ENCODE measurements at places on chromosomes 1 and 21.

DNA sequence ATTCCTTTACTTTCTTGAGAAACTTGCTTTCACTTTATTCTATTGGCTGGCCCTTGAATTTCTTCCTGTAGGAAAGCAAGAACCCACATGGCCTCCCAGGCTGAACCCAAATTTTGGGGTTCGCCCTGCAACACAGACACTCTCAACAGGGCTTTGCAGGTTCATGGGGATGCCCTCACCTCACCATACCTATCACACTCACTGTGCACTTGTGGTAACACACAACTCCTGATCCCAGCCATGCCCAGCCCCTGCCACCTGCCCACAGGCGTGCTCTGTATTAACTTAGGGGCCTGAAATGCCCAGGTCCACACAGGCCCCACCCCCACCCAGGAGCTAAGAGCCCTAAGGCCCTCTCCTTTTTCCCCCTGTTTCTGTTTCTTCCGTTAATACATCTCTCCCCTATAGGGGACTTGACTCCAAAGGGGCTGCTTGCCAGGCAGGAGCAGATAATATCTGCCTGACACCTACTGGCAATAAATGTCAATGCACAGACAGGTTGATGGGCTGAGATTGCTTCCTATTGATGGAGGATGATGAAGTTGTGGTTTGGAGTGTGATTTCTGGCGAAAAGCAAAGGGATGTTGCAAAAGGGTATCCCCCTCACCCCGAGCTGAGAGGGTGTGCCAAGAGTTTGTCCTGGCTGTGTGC, 171.5 kb downstream of the AJAP1 start:
- no peak for DNase-seq

- no peak for DNase-seq
These were observed 19.7 kb downstream of the PRDM15 start for GRCh38 chr21:41859297-41859980.

DNA sequence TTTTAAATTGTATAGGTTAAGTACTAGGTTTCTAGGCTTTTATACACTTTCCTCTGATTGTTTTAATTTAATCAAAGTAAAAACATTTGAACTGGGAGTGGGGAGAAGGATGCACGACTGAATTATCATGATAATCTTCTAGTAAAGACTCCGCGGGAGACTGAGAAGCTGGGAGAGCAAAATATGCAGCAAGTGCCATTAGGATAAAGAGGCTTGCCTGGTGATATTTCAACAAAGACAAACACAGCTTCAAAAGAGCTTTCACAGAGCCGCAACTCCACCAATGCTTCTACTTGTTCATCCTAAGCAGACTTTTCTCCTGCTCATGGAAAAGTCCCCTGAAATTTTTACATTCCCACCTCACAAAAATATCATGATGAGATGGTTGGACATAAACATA, 239.0 kb upstream of the PTBP2 start:
- no peak for DNase-seq

DNA sequence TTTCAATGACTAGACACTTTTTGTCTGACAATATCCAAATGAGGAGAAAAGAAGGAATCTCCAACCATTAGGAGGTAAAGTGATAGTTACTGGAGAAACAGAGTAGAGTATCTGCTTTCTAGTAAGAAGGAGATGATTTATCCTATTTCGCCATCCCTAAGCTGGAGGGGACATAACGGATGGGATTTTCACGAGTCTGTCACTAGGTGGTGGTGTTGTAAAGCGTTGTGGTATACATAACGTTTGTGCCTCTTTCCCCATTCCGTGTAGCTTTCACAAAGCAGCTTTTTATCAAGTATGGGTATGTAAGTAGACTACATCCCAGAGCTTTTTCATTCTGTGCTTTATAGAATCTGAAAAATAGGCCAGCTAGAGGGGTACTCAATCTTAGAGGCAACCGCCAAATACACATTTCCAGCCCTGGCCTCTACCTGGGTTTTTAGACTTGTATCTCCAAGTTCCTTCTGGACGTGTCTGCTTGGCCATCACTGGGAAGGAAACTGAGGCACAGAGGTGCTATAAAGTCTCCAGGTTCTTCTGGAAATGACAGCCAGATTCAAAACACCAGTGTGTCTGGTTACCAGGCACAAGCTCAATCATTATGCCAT, 33.3 kb upstream of the FAM3B start:
- no peak for DNase-seq

DNA sequence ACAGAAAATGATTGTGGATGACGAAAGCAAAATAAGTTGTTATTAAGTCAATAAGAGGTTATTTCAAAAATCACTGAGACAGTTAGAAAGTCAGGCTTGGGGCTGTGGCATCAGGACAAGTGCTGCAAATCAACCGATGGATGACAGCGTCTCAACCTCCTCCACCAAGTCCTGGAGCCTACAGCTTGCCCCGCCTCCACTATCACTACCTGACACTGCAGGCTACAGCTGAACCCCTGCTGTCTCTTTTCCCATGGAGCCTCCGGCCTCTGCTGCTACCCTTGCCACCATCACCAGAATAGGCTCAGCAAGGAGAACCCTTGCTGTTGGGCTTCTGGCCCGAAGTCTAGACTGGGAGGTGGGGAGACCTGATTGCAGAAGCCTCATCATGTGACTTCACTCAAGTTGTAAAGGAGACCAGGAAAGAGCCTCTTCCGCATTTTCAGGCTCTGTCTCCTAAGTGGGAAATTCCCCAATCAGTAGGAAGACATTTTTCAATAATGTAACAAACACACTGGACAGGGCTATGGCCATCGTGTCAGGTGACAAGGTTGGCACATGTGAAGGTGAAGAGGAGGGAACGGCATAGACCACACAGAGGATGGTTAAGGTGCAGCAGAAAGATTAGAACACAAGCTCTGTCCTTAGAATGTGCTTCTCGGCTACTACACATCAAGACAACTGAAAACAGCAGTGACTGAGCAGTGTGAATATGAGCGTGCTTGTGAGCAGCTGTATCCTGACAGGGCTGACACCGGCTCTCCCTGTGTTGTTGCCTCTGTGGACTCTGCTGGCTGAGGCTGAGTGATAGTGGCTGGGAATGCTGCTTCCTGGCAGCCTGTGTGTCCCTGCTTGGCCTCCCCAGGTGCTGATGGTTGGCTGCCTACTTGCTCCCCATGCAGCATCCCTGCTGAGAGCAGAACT, 660.7 kb downstream of the PTPRU start:
- DNase-seq = no peak

DNA sequence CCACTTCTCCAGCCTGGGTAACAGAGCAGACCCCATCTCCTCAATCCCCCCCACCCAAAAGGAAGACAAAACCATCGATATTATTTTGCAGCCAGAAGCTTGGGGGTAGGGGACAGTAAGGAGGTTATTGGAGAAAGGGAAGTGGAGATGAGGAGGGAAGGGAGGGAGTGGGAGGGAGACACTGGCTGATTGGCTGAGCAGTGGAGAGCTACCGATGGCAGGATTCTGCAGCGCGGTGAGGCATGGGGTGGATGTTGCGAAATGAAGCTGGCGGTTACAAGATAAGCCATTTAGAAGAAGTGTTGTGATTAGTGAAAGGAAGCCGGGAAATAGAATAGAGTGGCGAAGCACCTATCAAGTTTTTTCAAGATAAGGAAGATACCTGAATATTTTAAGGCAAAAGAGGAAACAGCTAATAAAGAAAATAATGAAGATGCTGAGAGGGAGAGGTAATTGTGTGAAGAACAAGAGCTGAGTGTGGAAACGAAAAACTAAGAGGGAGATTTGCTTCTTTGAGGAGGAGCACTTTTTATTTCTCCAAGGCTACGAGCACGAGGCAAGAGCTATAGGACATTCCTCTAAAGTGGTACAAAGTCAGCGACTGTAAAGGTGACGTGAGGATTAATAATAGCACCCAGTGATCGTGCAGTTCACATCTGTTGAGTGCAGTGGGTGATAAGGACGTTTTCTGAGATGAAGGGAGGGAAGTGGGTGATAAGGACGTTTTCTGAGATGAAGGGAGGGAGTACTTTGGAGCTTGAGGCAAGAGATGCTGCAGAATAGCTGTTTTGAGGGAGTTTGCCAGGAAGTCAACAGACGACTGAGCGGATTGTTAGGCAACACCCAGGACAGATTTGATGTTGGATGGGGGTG, 103.2 kb upstream of the KIF26B start:
- no peak for DNase-seq

- no peak for DNase-seq
These were observed 80.9 kb downstream of the MTR start for GRCh38 chr1:236875975-236876374.

GRCh38 chr1:220378571-220379302, 106.5 kb upstream of the RAB3GAP2 start:
- DNase-seq = no peak

GRCh38 chr21:37446552-37446951, 80.0 kb downstream of the DYRK1A start:
- no peak for DNase-seq

DNA sequence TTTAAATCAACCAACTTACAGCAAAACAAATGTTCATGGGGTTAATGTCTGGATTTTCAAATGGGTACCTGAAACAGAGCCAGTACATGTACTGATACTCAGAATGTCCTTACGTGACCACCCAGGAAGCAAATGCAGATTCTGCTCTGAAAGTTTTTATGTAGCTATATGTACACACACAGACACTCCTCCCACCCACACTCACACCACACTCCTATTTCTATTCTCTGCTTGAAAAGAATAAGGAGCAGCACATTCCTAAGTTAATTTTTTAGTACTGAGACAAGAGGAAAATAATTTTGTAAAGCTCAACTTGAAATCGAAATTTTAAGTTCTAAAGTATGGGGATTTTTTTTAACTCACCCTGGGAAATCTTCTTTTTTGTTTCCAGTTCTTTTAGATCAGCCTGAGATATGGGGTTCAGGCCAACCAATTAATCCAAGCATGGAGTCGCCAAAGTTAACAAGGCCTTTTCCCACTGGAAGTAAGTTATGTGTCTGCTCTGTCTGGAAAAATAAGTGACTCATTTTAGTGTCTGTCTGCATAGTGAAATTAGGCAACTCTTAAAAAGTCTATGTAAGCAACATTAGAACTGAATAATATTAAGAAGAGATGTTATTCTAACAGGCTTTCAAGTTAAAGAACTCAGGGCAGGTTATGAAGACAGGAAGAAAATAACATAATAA, 75.5 kb upstream of the DYNLT5 start:
- no peak for DNase-seq

- peak; percentile 26 for DNase-seq
These were observed 13.0 kb downstream of the IFI6 start for GRCh38 chr1:27658951-27659496.

DNA sequence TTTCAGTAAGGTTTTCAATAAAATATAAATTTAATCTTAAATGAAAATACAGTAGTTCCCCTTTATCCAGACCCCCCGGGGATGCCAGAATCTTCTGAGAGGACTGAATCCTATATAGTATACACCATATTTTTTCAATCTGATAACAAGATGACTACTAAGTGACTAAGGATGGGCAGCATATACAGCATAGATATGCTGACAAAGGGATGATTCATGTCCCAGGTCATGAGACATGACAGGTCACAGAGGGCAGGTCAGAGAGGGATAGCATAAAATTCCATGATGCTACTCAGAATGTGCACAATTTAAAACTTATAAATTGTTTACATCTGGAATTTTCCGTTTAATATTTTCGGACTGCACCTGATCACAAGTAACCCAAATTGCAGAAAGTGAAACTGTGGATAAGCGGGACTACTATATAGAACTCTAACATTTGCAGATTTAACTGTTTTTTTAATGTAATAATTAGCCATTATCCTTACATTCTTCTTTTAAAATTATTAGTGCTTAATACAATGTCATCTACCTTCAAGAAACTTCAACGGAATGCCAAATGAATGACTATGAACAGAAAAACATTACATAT, 48.8 kb downstream of the LRRC40 start:
- DNase-seq = no peak

DNA sequence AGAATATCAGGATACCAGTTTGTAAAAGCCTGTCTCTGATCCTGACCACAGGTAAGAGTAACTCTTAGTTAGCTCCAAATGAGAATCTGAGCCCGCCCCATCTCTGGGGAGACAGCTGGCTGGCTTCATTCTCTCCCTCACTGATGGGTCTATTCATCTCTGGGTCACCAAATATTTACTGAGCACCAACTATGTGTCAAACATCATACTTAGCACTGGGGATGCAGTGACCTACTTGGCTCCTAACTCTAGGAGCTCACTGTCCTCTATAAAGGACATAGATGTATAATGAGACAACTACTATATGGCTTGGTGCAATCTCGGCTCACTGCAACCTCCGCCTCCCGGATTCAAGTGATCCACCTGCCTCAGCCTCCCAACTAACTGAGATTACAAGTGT, 29.8 kb upstream of the BCL10 start:
- DNase-seq = no peak

DNA sequence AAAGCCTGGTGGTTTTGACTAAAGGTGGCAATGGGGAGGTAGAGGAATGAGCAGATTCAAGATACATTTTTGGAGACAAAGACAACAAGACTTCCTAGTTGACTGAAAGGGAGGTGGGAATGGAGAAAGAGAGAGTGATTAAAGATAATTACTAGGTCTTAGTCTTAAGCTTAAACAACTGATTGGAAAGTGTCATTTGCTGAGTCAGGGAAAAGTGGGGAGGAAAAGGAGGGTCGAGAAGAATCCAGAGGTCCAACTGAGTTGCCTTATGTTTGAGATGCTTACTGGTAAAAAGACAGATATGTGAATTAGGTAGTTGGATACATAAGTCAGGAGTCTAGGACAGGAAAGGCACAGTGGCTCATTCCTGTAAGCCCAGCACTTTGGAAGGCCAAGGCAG, 179.3 kb downstream of the RGS7 start:
- no peak for DNase-seq

DNA sequence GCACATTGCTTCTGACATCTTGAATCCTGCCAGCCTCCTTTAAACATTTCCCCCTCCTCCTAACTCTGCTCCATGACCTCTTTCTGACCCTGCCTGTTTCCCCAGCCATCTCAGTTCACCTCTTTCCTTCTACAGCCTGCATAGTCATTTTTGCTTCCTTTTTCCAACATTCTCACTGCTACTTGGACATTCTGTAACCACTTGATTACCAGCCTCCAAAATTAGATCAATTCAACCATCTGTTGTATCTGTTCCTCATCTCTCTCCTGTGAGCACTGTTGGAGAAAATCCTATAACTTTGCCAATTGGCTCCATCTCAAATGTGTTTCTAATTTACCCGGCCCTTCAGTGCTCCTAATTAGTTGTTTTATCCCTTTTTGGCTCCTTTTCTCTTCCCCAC, 27.5 kb upstream of the GPR88 start:
- no peak for DNase-seq

- DNase-seq = peak; percentile 51
These were observed 697 bp upstream of the C21orf91 start for GRCh38 chr21:17819877-17820229.

DNA sequence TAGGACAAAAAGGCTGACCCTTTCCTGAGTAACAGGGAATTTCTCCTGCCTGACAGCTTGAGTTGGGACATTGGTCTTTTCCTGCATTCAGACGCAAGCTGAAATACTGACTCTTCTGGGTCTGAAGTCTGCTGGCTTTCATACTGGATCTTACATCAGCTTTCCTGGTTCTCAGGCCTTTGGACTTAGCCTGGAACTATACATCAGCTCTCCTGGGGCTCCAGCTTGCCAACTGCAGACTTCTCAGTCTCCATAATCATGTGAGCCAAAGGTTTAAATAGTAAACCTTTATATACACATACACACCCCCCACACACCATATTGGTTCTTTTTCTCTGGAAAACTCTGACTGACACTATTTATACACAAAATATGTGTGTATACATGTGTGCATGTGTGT, 59.0 kb upstream of the KCND3 start:
- no peak for DNase-seq
